Spinal cord (tissue), 10 donors: ENCODE measurements at places on chromosomes 2 and 18. TPM values are rescaled to one million over a fixed set of nuclear protein-coding genes. Genes with fewer than 3 reads are reported as not detected.

TWIST2 gene
- total RNA-seq, result 3.4 TPM

C18orf54 gene
- 9.3 TPM for total RNA-seq

OTOS gene
- total RNA-seq, result 0.55 TPM

LIPG gene
- total RNA-seq, result 4.2 TPM

HSPD1 gene
- 246 TPM for total RNA-seq

GULP1 gene
- 62.0 TPM for total RNA-seq

SERPINB13 gene
- not detected for total RNA-seq

FSHR gene
- total RNA-seq, result not detected

CDH19 gene
- total RNA-seq, result 28.5 TPM

BARD1 gene
- total RNA-seq, result 49.8 TPM

DYNC2LI1 gene
- 51.5 TPM for total RNA-seq

MCEE gene
- total RNA-seq, result 23.9 TPM

STRADB gene
- total RNA-seq, result 108 TPM

KRTCAP3 gene
- 0.72 TPM for total RNA-seq

SPC25 gene
- total RNA-seq, result 9.4 TPM

CTAGE1 gene
- not detected for total RNA-seq

MC4R gene
- 6.6 TPM for total RNA-seq

SULT1C3 gene
- total RNA-seq, result not detected

ST8SIA3 gene
- 8.9 TPM for total RNA-seq

SNORC gene
- total RNA-seq, result 4.6 TPM

INPP5D gene
- 14.3 TPM for total RNA-seq

SALL3 gene
- 28.8 TPM for total RNA-seq

ARL4C gene
- total RNA-seq, result 19.2 TPM

UGP2 gene
- total RNA-seq, result 90.0 TPM

ZNF385B gene
- total RNA-seq, result 4.4 TPM

NMUR1 gene
- total RNA-seq, result 0.30 TPM

B3GNT7 gene
- total RNA-seq, result 5.9 TPM

GYPC gene
- 70.2 TPM for total RNA-seq

DSG2 gene
- 12.2 TPM for total RNA-seq

IMPA2 gene
- total RNA-seq, result 9.2 TPM

NEURL3 gene
- total RNA-seq, result 0.30 TPM

RTKN gene
- total RNA-seq, result 32.9 TPM

FKBP1B gene
- 72.4 TPM for total RNA-seq

IL18R1 gene
- total RNA-seq, result 1.2 TPM

MOGAT1 gene
- 0.22 TPM for total RNA-seq

LOXHD1 gene
- 0.22 TPM for total RNA-seq

HOXD8 gene
- 10.5 TPM for total RNA-seq

RBKS gene
- 3.8 TPM for total RNA-seq

COLEC11 gene
- total RNA-seq, result 1.1 TPM

GPR35 gene
- total RNA-seq, result 2.1 TPM

GAL3ST2 gene
- 0.33 TPM for total RNA-seq

TEX44 gene
- total RNA-seq, result not detected

PDK1 gene
- 30.0 TPM for total RNA-seq

LINC00305 gene
- total RNA-seq, result 2.9 TPM

APCDD1 gene
- 94.7 TPM for total RNA-seq

FOXI3 gene
- total RNA-seq, result 0.10 TPM

RAX gene
- total RNA-seq, result 0.22 TPM

CRYGA gene
- total RNA-seq, result not detected

UPP2 gene
- 0.55 TPM for total RNA-seq

ELOA2 gene
- not detected for total RNA-seq

TMEM185B gene
- total RNA-seq, result 17.2 TPM

NT5DC4 gene
- not detected for total RNA-seq

FER1L5 gene
- total RNA-seq, result 0.30 TPM

CBLN2 gene
- 20.0 TPM for total RNA-seq

IL1B gene
- total RNA-seq, result 1.5 TPM

MRPL30 gene
- 34.9 TPM for total RNA-seq
